IPS DF 6.9 (cell line): ENCODE measurements at places on chromosomes 16 and 17.
A peak's percentile ranks its signal among the peaks of the same experiment; 100 is the strongest.

GRCh38 chr17:32124985-32125847, 17.1 kb upstream of the RHOT1 start:
- no peak for DNase-seq

DNA sequence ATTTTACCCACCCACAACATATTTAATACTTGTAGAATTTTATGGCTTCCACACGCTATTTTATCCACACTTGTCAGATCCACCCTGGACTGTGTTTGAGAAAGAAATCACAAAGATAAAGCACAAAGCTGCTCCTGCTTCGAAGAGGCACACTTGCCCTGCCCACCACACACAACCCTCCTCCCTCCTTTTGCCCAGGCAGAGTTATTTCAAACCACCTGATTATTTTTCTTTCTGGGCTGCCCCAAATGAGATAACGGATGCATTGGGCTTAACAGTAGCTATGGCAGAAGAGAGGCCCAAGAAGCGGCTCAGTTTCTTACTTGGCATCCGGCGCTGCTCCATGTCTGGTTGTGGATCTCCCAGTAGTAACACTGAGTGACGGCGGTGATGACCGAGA, 27.2 kb downstream of the PKD1L3 start:
- DNase-seq: no peak

DNA sequence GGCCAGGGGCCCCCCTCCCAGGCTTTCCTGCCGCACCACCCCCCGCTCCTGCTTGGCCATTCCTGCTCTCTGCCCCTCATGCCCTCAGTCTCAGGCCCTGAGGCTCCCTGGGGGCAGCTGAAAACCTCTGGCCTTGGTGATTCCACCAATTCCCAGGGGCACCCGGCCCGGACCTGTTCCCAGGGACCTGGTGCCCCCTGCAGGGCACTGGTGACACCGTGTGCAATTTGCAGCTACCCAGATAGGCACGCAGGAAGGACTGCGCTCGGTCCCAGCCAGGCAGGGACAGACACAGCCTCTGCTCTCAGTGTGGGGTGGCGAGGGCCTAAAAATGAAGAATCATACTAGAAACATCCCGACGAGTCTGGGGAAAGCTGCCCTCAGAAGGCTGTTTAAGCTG, 13.4 kb downstream of the WFDC1 start:
- no peak for DNase-seq

- no peak for DNase-seq
These were observed 37.7 kb upstream of the DYNLRB2 start for GRCh38 chr16:80503107-80503506.

DNA sequence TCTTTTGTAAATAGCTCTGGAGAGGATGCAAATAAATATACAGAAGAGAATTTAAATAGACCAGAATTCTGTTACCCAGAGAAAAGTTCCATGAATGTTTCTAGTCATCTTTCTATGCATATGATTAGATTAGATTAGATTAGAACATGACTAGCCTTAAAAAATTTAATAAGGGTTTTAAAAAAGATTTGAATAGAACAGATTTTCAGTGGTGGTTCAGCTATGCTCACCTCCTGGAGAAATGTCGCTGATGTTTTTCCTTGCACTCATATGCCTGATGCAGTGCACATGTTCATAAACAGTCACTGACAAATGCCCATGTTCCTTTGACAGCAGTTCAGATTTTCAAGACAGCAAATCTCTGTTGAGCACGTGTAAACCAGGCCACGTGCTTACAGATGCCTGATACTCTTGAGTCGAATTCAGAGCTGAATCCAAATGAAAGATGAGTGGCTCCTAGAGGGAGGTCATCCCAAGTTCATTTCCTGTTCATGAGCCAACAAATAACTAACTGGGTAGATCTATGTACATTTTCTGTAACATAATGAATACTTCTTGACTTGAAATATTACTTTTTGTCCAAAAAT, 19.9 kb upstream of the RAB11FIP4 start:
- DNase-seq: no peak

- no peak for DNase-seq
These were observed 35.1 kb upstream of the DNAJA2 start for GRCh38 chr16:47008612-47009011.

GRCh38 chr17:50638966-50639713, 4.5 kb downstream of the ABCC3 start:
- DNase-seq: no peak

DNA sequence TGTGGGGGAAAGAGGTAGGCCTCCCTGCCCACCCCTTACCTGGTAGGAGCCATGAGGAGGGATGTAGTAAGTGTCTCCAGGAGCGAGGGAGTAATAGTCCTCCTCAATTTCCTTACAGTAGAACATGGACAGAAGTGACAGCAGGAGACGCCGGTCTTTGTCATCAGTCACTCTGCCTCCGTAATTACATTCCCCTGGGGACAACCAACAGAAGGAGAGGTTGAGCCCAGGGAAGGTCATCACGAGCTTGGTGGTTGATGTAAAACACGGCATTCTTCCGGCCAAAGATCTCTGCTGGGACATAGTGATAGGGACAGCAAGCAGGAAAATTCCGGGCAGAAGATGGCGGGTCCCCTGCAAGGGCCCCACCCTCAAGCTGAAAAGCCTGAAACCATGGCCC, 47.9 kb downstream of the LYRM1 start:
- no peak for DNase-seq

DNA sequence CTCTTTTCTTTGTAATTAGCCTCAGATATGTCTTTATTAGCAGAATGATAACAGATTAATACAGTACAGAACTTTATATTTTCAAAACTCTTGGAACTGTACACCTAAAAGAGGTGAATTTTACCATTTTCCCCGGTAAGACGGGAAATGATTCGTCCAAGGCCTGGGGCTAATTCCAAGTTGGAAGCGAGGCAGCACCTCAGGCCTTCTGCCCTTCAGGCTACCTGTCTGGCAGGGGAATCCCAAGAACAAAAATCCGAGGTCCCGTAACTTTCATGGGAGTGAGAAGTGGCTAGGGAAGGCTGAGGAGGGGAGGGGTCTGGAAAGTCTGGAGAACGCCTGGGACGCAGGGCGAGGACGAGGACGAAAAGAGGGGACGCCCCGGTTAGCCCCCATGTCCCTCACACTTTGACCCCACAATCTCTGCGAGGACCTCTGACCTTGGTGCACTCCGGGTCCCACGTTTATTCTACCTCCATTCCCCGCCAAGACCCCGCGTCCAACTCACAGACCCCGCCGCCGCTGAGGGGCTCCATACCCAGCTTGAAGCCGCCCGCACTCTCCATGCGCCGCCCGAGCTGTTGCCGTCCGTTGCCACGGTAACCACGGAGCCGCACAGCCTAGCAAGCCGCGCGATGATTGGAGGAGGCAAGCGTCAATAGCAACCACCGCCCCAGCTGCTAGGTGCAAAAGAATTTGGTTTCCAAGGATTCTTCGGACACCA, at the start of gene HYDIN:
TSS of gene HYDIN (minus strand) at position 601 of the 724 bp plus-strand sequence. CDS start 43,827 bp downstream, outside the sequence.
- peak; percentile 75 for DNase-seq

GRCh38 chr16:17166095-17166494, 304.7 kb downstream of the XYLT1 start:
- no peak for DNase-seq

DNA sequence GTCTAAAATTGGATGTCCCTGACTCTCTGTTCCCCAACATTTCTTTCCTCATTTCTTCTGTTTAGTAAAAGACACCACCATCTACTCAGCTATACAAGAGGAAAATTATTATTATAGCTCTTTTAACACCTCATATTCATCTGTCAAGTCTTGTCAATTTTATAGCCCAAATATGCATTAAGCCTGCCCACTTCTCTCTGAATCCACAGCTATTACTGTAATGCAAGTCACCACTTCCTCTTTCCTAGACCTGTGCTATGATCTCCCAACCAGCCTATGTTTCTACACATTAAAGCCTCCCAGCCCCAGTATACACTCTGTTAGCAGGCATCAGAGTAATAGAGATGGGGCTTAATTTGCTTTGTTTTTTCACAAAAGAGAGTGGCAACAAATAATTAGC, 252.9 kb downstream of the GRIN2A start:
- DNase-seq: no peak

DNA sequence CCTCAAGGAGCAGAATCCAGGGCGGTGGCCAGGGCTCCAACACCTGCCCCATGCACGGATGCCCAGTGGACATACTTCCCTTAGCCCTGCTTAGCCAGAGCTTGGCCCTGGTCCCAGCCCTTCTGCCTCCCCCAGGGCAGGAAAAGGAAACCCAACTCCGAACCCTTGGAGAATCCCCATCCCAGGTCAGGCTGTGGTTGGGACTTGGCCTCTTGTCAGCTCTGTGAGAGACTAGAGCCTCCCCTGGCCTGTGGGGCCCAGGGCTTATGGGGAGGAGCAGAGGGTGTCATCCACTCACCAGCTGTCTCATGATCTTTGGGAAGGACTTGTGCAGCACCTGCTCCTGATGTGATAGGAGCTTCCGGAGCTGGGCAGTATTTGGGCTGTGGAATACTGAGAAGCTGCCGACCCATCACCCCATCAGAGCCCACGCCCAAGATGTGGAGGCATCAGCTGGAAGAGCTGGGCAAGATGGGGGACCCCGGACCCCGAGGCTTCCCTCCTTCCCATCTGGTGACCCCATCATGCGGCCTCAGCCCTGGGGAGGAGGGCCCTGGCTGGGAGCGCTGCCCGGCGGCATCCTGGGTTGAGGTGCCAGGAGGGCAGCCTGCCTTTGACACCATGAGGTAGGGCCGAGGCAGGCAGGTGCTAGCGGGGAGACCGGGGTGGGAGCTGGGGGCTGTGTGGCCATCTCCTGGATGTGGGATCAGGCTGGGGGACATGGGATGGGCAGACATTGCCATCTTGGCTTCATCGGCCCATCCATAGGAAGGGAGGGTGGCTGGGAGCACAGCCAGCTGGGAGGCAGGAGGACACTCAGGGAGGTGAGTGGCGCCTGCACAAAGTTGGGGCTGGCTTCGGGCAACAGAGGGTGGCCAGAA, 45.1 kb downstream of the TNFRSF13B start:
- no peak for DNase-seq

- no peak for DNase-seq
These were observed 4.4 kb downstream of the RPL3L start for GRCh38 chr16:1950047-1950446.

DNA sequence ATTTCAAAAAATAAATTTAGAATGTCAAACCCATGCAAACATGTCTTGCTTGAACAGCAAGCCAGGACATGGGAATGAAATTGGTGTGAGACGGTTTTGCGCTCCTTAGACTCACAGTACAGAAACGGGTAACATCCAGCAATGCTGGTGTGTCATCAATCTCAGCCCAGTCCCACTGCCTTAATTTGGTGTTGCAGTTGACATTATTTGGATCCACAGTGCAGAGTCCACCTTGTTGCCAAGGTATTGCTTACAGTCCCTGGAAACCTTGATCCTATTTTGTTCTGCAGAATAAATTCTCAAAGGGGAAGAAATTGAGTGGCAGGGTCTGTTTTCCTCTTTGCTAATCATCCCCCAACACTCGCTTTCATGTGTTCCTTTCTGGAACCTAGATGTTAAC, 311.6 kb upstream of the MON1B start:
- no peak for DNase-seq

- DNase-seq: no peak
These were observed 62.4 kb upstream of the TBX2 start for GRCh38 chr17:61337290-61337689.

- no peak for DNase-seq
These were observed 145.5 kb downstream of the C16orf78 start for GRCh38 chr16:49519008-49519656.

GRCh38 chr16:48556913-48557351, 53.0 kb downstream of the N4BP1 start:
- no peak for DNase-seq

DNA sequence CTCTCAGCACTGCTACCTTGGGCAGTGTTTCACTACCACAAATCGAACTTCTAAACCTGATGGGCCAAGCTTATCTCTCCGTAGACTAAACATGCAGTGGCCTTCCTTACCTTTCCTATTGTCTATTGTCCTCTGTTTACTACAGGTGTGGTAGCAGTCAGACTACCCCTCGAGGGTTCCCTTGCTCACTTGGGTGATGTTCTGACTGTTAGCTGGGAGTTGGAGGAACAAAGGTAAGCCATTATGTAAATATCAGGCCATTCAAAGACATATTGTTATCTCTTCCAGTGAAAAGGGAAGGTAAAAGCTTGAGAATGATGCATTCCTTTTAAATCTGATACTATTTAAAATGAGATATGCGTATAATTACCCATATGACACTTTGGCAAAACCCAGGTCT, 828.3 kb upstream of the EEF2KMT start:
- no peak for DNase-seq

DNA sequence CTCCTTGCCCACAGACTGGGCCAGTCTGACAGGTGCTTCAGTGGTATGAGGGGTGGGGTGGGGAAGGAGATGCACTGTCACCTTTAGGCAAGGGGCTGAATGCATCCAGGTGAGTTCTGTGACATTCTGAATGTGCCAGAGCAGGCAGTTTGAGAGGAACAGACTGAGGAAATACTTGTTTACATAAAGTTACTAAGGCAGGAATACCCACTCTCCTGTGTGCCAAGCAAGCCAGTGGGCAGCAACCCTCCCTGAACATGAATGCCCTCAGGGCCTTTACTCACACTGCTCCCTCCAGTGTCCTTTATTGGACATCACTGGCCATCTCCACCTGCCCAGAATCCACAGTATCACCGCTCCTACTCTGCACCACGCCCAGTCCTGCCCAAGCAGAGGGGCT, 33.1 kb upstream of the ULK2 start:
- no peak for DNase-seq

GRCh38 chr17:74089869-74090464, 113.5 kb upstream of the RPL38 start:
- peak; percentile 77 for DNase-seq

GRCh38 chr16:49889725-49890397, 33.9 kb upstream of the ZNF423 start:
- no peak for DNase-seq

- no peak for DNase-seq
These were observed 161.4 kb downstream of the LAT start for GRCh38 chr16:29146266-29146665.

GRCh38 chr17:67995570-67996263, 552 bp downstream of the C17orf58 start:
- no peak for DNase-seq

GRCh38 chr16:85300406-85300968, 188.2 kb upstream of the CIBAR2 start:
- no peak for DNase-seq

- no peak for DNase-seq
These were observed 41.1 kb downstream of the TANGO6 start for GRCh38 chr16:68884401-68884800.

GRCh38 chr16:27390151-27390550, 11.8 kb upstream of the IL21R start:
- no peak for DNase-seq
